Progenitor cell of endocrine pancreas (in vitro differentiated cells): ENCODE measurements at places on chromosomes 4 and X.

GRCh38 chr4:35793045-35793722 is 451.1 kb downstream of the ARAP2 start:
- no peak for DNase-seq

DNA sequence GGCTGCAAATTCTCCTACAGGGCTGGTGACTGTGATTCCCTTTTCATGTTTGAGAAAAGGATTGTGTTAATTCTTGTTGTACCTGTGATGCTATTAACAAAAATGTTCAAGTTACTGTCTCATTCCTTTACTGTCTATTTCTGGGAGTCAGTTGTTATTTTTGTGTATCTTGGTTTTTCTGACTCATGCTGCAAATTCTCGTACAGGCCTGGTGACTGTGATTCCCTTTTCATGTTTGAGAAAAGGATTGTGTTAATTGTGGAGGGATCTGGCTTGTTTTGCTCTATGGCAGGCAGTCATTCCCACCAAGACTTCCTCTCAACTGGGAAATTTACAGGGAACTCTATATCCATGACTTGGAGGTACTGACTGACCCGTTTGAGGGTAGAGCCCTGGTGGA is 693.4 kb upstream of the INTU start:
- DNase-seq = no peak

GRCh38 chr4:185359767-185360446 is 35.8 kb downstream of the LRP2BP start:
- no peak for DNase-seq

DNA sequence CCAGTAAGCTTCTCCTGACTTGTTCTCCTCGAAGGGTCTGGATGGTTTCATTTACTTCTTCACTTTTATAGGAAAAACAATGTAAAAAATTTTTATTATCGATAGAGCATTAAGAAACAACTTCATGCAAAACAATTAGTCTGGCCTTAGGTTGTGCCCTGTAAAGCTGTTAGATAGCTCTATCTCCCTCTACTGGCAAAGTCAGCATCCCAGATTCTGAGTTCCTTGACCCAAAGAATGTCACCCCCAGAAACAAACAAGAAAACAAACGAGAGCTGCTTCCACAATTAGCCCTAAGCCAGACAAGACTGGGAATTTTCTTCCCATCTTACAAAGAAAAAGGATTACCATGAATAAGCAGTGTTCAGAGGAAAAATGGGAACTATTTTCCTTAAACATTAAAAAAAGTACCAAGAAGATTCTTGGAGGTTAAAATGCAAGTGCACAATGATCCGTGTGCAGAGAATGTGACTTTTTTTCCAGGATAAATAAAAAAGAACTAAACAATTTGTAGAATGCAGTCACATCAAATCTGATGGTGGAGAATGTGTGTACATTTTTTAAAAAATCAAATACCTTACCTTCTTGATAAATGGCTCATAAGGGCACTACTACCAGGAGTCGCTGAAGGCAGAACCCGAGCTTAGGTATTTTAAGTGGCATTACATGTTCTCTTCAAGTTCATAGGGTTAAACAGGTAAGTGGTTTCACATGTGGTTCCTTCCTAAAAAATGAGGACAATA is 293.2 kb downstream of the FBXO8 start:
- no peak for DNase-seq

DNA sequence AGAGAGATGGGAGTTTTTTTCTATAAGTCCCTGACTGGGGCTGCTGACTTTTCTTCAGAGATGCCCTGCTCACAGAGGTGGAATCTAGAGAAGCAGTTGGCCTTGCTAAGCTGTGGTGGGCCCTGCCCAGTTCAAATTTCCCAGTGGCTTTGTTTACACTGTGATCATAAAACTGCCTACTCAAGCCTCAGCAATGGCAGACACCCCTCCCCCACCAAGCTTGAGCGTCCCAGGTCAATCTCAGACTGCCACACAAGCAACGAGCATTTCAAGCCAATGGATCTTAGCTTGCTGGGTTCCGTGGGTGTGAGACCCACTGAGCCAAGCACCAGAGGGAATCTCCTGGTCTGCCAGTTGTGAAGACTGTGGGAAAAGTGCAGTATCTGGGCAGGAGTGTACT is 199.8 kb upstream of the WDFY3 start:
- DNase-seq = peak; percentile 9

DNA sequence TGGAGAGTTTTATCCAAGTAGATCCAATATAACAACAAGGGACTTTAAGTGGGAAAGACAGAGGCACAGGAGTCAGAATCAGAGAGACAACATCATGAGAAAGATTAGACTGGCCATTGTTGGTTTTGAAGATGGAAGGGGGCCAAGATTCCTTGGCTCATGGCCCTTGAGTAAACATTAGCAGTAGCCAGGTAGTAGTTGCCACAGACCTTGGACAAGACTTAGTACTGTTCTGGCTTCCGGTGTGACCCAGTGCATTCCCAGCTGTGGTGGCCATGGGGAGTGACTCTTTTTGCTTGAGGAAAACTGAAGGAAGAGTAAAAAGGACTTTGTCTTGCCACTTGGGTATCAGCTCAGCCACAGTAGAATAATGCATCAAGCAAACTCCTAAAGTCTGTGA is 462.2 kb upstream of the CPXCR1 start:
- DNase-seq = no peak

- no peak for DNase-seq
These were observed 47.2 kb downstream of the MAP7D3 start for GRCh38 chrX:136203951-136204350.

- DNase-seq = no peak
These were observed 227.6 kb upstream of the HDX start for GRCh38 chrX:84729809-84730208.

DNA sequence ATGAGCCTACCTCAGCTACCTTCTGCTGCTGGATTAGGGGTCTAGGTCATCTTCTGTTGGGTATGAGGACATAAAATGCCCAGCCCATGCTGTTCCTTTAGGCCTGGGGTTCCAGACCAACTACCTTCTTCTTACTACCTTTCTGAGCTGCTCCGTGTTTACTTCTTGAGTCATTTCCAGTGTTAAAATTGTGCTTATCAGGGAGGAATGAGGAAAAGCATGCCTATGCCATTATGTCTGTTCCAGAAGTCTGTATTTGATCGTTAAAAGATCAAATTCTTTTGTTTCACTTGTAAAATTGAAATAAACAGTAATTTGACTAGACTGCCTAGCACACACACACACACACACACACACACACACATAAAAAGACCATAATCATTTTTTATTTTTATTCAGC is 1912.7 kb upstream of the TENM3 start:
- no peak for DNase-seq
